ENCODE measurements at places on chromosomes 7 and 10.

DNA sequence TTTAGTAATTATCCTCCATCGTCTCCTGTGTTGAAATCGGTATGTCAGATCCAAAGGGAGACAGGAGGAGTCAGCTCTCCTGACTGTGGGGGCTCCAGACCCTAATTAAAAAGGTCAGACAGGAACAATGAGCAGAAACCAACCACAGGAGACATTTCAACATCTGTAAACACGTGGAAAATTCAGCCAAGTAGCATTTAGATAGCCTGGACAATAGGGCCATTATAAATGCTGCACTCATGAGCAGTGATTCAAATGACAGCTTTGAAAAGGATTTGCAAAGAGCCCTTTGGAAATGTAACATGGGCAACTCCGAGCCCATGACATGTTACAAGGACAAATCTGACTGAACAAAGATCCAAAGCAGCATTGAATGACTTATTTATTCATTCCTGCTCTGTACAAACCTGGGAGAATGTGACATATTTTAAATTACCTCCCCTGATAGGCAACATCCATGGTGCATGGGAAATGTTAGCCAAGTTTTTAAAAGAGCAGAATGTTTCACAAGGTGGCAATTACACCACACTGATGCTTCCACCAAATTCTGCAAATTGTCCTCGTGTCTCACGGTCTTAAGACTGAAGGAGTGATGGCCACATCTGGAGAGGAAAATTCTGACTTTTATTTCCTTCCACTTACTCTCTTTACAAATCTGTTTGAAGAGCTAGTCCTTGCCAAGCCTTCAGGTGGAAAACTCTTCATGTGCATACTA is 113.3 kb upstream of the KMT2E start:
- DNase-seq = peak; percentile 27

- no peak for DNase-seq
Observed at GRCh38 chr7:16299853-16300252, 121.5 kb downstream of the CRPPA start.

DNA sequence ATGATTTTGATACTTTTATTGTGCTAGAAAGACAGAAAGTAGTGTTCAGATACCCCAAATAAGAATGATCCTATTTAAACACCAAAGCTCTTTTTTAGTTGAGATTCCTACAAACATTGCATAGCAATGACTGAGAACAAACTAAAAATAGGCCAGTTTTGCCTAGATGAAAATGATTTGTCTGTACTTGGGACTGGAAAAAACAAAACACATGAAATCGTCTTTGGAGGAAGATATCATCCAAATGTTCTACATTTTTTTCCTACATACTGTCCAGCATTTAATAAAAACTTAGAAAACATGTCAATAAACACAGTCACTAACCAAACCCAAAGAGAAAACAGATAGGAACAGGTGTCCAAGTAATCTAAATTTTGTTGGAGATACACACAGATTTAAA is 111.6 kb upstream of the MEOX2 start:
- DNase-seq = no peak

DNA sequence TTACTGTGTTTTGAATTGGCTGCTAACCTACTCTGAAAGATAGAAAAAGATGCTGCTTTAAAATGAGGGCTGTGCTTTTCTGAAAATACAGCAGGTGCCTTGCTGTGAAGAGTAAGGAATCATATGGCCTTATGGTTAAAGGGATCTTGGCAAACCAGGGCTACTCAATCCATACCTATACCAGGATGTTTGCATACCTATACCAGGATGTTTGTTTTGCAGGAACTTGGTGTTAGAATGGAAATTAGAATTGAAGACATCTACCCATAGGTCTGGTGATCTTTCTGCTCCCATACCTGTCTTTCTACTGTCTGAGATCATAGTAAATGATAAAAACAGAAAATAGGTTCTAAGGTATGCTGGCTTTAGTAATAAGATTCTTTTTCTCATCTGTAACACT is 200.2 kb upstream of the C7orf33 start:
- no peak for DNase-seq

DNA sequence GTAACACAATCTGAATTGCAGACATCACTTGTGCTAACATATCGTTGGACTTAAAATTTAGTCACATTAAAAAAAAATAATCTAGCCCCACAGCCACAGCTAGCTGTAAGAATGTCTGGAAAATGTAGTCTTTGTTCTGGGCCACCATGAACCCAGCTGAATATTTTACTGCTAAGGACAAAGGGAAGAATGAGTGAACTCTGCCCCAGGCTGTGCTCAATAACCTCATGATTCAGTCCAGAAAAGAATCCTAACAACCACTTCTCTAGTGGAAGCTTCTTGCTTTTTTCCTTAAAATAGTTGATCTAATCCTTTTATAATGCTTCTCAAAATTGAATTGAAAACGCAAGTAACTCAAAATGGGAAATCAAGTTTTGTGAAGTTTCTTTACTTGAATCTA is 25.6 kb upstream of the SOSTDC1 start:
- no peak for DNase-seq

GRCh38 chr10:97888641-97889262 is 39.1 kb downstream of the GOLGA7B start:
- peak; percentile 61 for DNase-seq

DNA sequence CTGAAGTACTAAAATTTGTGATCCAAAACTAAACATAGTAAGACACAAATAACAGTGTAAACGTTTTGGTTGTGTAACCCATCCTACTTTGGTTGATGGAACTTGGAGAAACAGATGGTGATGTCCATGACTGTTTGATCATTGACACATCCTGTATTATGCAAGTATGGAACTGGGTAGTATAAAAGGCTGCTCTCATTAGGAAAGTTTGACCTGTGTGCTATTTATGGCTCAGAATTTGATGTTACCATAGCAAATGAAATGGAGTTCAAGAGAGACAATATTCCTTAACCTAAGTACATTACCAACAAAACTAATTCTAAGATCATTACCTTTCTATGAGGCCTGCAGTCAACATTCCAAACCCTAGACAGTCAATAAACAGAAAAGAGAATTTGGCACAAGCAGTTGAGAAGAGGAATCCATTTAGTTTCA is 39.9 kb downstream of the DKK1 start:
- DNase-seq = no peak

- DNase-seq = no peak
Observed at GRCh38 chr10:21593986-21594385, 60.0 kb downstream of the MLLT10 start.

- no peak for DNase-seq
Observed at GRCh38 chr7:93148727-93149126, 542 bp upstream of the SAMD9L start.

GRCh38 chr7:33101906-33102305 is 7.3 kb downstream of the RP9 start:
- DNase-seq = no peak

GRCh38 chr7:32163896-32164295 is 93.7 kb upstream of the PDE1C start:
- no peak for DNase-seq

DNA sequence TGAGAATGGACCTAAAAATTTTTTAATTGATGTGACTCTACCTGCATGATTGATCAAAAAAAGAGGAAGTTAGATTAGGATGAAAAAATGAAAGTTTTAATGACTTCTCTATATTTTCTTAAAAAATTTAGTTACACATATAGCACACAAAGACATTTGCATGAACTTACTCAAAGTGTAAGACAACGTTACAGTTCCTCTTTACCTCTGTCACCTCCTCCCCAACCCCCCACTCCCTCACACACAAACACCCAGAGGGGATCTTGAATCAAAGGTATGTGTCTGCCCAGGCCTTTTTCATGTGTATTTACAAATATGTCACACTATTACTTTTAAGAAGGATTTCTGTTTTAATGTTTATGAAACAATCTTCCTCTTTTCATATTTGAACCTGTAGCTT is 20.6 kb upstream of the CDCA7L start:
- DNase-seq = no peak

DNA sequence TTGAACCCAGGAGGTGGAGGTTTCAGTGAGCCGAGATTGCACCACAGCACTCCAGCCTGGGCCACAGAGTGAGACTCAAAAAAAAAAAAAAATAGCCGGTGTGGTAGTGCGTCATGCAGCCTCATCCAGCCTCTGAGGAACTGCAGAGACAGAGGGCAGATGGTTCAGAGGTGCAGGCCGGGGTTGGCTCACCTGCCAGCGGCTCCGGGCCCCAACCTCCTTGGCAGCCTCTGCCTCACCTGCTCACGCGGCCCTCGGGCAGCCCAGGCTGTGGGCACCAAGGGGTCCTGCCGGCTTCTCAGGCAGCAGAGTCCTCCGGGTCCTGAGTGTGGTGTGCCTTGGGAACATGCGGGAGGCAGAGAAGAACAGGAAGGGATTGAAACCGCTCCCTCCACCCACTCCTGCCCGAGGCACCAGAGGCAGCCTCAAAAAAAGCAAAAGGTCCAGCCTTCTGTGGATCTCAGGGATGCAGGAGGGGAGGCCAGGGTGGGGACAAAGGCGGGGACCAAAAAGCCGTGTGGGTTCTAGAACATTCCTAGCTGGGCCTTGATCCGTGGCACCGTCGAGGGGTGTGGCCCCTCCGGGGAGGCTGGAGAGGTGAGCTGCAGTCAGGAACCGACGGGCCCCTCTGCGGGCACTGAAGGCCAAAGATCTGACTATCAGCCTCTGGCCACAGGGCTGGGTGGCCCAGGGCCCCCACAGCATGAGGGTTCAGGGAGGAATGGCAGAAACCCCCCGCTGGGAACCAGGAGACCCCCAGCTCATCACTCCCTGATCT is 55.4 kb upstream of the DNAJB6 start:
- no peak for DNase-seq

GRCh38 chr7:92421676-92422435 is 25.4 kb upstream of the GATAD1 start:
- DNase-seq = no peak

DNA sequence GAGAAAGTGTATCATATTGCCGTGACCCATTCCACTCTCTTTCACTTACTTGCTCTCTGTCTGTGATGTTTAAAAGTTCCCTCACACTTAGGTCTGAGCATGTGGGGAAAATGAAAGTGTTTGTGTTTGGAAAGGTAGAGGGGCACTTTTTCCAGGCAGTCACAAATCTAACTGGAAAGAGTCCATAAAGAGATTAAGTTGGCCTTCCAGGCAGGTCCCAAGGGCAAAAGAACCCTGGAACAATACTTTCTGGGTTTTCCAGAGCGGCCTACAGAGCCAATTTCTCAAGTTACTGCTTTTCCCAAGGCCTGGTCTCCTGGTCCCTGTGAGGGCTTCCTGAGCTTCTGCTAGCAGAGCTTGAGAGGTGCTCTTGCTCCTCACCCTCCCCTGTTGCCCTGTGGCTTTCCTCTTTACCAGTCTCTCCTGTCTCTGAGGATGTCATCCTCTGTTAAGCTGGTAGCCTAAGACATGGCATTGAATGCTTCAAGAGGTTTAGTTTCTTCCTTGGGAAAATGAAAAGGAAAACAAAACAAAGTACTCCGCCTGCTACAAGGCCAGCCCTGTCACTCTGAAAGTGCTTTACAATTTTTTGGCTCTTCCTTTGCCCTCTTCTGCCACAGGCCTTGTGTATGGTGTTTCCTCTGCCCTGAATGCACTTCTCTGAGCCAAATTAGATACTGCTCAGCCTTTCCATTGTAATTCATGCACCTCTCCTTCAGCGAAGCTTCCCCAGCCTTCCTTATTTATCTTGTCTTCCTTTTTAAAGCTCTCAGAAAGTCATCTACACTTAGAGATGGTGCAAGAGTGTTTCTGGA is 20.1 kb downstream of the TES start:
- DNase-seq = no peak

DNA sequence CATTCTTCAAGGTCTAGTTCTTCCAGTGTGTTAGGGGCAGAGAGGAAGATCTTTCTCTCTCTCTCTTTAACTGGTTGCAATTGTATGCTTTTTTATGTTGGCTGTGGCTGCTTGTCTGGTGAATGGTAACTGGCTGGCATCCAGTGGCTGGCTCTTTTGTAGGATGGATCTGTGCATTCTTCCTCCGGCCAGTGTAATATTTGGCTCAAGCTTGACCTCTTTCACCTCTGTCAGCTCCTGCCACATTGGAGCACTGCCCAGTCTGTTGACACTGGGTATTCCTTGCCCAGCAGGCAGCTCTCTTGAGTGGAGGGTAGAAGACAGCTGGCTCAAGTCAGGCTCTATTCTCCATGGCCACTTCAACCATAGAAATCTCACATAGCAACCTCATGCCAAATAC is 528.3 kb downstream of the PHTF2 start:
- DNase-seq = no peak

DNA sequence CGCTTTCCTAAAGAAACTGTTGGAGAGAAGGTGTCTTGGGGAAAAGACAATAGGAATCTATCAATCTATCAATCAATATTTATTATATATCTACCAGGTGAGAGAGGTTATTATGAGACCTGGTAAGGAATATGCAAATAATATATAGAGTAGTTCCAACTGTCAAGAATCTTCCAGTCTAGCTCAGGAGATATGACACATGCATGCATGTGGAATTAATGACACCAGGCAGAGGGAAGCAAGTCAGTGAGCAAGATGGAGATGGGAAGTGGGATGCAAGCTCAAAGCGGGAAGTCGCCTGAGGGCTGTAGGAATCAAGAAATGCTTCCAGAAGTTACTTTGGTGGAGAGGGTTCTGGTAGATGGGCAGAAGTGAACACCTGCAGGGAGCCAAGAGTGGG is 187.4 kb upstream of the NRP1 start:
- no peak for DNase-seq

DNA sequence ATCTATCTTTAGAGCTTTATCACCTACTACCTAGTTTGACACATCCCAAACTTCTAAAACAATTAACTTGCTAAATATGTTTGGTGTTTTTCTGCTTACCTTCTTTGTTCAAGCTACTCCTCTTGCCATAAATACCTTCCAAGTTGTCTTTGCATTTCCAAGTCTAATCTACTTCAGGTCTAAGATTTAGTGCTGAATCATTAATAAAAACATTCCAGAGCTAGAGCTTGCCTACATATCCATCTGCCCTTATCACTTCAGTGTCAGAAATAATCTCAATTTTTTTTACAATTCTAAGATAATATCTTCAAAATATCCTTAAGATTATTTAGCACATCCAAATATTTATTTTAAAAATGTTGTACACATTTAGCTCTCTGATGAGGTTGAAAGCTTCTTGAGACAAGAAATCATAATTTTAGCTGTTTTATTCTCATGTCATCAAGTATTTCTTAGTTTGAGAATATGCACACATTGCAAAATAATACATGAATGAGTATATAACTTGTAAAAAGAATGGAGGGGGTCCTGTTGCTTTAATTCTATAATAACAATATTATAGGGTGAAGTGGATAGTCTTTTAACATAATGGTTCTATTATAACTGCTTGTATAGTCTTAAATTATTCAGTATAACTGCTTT is 466.3 kb downstream of the SEMA3D start:
- no peak for DNase-seq

- no peak for DNase-seq
Observed at GRCh38 chr7:7517754-7518153, 17.9 kb downstream of the COL28A1 start.

GRCh38 chr7:33579673-33579960 is 325.7 kb upstream of the BMPER start:
- no peak for DNase-seq

DNA sequence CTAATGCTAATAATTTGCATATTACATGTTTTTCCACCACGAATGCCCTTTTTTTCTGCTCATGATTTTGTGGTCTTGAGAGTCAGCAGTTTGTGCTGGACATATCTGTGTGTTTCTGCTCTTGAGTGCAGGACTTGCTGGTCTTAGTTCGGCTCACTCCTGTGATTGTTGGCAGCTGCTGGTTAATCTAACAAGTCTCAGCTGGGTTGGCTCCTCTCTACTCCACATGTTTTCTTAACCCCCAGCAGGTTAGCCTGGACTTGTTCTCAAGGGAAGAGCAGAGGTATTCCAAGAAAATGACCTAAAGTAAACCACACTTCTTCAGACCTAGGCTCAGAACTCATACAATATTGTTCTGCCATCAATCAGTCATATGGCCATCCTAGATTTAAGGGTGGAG is 1238.9 kb downstream of the XPNPEP1 start:
- DNase-seq = no peak

All from HT1080 (cell line).